Endothelial cell (in vitro differentiated cells): ENCODE measurements at places on chromosomes 12 and 14.

DNA sequence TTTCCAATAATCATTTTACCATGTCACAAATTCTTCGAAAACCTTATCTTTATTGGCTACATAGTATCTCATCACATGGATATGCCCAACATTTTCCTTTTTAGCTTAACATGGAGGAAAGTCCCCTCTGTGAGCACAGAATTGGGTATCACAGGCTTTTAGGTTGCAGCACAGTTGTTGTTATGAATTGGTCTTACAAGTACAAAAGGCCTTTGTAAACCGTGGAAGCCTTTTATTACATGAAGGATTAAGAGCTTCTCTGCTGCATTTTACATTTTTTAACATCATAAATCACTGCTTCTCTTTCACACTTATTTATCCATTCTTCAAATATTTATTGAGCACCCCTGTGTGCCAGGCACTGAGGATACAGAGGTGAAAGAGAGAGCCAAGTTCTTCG is 26.2 kb downstream of the UBE3B start:
- DNase-seq = no peak

- DNase-seq = no peak
Observed at GRCh38 chr12:16523284-16523950, 82.5 kb downstream of the LMO3 start.

GRCh38 chr12:94204499-94205247 is 56.3 kb downstream of the PLXNC1 start:
- no peak for DNase-seq

DNA sequence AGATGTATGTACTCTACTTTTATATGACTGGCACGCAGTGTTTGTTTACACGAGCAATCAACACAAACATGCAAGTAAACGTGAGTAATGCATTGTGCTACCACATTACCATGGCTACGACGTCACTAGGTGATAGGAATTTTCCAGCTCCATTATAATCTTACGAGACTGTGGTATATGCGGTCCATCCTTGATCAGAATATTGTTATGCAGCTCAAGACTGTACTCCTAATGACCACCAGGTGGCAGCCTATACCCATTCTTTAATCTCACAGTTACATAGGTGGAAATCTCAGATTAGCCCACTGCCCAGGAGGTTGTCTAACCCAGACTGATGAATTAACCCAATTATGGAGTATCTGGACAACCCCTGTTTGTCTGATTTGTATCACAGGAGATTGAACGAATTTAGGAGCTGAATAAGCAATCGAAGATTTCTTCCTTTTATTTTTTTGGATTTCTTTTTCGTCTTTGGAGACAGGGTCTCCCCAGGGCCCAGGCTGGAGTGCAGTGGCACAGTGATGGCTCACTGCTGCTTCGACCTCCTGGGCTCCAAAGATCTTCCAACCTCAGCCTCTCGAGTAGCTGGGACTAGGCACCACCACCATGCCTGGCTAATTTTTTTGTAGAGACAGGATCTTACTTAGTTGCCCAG is 8.7 kb upstream of the TESPA1 start:
- DNase-seq = peak; percentile 44

DNA sequence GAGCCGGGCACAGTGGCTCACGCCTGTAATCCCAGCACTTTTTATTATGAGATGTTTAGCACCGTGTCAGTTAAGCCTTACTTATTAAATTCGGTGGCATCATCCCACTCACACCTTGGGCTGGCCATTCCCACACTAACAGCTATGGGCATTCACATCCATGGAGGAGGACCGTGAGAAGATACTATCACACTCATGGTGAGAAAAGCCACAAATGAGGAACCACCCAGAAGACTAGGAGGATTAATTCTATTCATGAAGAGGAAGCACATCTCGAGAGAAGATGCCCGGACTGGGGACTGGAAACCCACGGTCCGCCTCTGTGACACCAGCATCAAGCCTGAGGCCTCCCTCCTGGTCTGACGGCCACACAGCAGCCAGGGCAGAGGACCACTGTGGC is 4.9 kb downstream of the CDC42BPB start:
- DNase-seq = no peak

- DNase-seq = no peak
Observed at GRCh38 chr12:75876832-75877762, 154.5 kb downstream of the PHLDA1 start.

DNA sequence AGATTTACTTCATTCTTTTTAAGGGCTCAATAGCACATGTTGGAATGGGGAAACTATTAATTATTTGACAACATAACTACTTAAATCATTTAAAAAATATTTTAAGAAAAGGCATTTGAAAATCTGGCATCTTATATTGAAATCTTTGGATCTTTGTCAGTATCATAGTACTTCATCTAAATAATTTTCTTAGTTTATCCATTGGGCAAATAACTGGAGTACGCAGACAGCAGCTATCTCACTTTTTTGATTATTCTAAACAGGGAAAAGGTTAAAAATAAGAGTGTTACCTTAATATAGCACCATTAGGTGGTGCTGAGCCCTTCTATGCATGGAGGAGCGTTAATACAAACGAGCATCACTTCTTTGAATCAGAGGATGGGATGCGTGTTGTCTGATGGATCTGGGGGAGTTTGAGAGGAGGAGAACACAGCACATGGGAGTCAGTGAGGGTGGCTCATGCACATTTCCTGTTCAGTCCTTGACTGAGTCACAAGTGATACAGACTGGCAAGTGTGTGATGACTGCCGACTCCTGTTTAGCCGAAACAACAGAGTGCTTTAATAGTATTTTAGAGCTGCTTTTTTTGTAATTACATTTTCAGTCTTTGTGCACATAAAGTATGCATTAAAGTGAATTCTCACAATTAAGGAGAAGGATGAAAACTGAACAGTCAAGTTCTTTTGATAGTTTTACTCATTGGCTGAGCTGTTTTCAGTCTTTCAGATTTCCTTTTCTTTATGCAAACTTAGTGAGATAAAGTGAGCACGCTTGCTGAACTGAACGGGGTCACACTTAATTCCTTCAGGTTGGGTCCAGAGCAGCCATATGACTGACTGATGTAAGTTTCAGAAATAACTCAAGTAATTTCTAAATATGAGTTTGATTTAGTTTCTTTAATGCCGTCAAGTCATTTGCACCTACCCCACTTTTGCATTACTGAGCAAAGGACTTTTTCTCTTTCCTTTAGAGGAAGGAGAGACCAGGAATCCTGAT is 92.7 kb downstream of the DIP2B start:
- no peak for DNase-seq

GRCh38 chr12:43742106-43742505 is 16.5 kb downstream of the PUS7L start:
- DNase-seq = no peak

DNA sequence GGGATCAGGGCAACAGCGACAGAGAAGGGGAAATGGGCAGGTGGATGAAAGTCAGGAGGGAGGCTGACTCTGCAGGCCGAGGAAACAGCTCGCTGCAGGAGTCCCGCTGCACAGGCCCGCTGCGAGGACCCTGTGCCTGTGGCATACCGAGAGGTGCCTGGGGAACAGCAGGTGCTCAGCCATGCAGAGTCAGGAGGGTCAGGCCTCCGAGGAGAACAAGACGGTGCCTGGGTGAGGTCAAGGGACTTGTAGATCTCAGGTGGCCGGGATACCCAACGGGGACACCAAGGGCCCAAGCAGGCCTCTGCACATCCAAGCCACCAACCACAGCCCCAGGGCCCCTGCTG is 67.5 kb downstream of the NCOR2 start:
- DNase-seq = no peak

DNA sequence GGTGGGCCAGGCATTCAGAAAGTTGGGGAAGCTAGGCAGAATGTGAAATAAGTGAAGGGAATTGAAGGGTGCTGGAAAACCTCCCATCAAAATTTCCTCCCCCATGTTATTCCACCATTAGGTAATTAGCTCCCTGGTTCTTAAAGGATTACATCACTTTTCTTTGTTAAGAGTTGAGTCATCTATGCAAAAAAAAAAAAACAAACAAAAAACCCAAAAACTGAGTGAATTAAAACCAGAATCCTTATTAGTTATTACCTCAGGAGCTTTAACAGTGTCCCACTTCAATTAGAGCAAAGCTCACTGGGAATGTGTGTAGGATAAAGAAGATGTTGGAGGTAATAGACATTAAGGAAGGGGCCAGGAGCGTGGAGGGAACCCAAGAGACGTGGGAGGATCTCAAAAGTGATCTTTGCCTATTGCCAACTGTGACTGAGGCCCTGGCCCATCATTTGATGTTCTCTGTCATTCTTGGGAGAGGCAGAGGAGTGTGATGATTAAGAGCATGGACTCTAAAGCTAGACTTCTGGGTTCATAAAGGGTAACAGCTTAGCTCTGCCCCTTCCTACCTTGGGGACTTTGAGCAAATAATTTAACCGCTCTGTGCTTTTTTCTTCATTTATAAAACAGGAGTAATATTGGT is 364.7 kb downstream of the APAF1 start:
- no peak for DNase-seq

DNA sequence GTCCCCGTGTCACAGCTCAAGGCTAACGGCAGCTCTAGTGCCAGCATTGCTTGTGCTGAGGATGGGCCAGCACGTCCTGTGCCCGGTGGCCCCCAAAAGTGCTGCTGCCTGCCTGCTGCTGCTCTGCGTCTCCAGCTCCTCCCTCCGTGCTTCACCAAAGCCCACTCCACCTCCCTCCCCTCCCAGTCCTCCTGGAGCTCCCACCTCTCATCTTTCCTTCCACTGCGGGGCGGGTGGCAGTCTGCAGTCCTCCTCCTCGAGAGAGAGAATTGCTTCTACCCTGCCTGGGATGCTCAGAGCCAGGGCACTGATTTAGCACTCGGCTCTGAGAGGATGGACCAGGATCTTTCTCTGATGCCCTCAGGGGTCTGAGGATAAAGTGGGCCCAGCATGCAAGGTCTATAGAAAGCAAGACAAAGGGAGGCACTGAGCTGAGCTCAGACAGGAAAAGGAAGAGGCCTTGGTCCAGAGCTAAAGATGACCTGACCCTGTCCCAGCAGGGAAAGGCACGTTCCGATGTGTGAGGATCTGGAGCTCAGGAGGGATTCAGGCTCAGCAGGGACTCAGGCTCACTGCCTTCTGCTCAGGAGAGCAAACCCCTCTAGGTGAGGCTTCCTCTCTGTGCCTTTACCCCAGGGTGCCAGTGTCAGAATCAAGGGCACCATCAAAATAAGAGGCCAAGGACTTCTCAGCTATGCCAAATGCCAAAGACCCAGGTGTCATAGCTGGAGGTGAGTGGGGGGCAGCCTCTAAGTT is 113.1 kb upstream of the FKBP4 start:
- DNase-seq = no peak

DNA sequence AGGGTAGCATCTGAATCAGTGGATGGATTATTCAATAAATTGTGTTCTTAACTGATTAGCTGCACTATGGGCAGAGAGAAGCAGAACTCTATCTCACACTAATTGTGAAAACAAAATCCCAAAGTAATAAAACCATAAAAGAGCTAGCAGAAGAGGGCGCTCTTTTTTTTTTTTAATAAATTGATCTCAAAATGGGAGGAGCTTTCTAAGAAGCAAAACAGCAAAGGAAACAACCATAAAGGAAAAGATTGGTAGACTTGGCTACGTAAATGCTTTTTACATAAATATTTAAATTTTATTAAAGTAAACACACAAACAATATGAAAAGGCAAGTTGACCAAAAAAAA is 1.5 kb upstream of the TM7SF3 start:
- DNase-seq = no peak

GRCh38 chr14:28344381-28344780 is 422.2 kb upstream of the FOXG1 start:
- no peak for DNase-seq

DNA sequence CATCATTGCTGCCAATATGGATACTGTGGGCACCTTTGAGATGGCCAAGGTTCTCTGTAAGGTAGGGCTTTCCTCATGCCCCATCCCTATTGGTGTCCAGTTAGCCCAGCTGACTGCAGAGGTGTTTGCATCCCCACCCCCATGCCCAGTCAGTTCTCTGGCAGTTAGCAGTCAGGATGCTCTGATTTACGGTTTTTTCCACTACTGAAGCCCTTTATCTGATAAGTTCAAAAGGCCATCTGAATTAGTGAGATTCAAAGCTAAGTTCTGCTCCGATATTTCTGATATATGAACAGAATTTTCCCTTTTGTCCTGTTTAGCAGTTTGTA is 773 bp downstream of the GMPR2 start:
- DNase-seq = no peak

GRCh38 chr12:76922866-76923265 is 44.0 kb upstream of the CSRP2 start:
- no peak for DNase-seq

DNA sequence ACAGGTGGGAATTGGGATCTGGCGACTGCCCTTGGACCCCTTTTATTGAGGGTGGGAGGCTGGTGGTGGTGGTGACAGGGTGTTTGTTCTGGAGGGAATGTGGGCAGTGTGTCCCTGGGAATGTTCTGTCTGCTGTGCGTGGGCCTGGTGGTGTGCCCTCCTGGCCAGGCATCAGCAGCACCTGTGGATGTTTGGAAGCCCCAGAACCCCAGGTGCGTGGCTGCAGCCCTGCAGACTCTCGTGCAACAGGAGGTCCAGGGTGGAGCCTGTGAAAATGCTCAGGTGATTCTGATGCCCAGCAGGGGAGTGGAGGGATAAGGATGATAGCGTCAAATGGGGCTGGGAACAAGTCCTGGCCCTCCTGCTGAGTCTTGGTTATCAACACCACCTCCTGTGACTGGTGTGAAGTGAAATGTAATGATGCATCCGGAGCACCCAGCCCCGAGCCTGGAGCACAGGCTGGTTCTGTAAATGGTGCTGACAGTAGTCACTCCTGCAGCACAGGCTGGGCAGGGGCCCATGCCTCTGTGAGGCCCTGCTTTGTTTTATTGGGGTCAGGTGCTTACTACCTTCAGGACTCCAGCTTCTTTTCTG is 176.6 kb downstream of the TSPAN9 start:
- no peak for DNase-seq

DNA sequence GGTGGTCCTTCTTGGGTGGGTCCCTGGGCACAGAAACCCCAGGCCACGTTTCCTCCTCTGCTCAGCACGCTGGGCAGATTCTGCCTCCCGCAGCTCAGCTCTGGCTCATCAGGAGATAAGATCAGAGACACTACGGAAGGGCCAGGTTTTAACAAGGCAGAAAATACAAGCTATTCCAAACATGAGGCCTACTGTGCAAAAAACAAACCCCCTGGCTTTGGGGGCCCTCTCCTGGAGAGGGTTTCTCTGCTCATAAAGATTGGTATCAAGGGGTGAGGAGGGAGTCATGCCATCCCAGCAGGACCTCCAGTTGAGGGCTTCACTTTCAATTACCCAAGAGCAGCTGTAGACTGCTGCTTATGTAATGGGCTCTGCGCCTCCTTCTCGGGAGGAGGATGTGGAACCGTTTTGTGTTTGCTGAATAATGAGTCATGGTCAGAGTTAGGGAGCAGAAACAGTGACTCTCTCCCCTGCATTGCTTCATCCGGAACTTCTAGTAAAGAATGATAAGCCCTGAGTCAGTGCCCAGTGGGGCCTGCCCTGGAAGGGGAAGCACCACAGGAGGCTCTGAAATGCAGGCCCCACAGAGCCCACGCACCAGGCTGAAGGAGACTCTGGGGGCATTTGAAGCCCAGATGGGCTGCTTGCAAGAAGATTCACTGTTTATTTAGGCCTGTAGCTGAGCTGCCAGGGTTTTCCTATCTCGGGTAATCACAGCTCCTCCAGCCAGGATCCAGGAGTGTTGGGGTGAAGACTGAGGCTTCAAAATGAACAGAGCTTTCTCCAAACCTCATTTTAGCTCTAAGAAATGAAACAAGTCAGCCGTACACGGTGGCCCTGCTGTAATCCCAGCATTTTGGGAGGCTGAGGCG is 79.3 kb downstream of the SSPN start:
- DNase-seq = no peak
